ENCODE measurements at places on chromosomes 2 and 18.

DNA sequence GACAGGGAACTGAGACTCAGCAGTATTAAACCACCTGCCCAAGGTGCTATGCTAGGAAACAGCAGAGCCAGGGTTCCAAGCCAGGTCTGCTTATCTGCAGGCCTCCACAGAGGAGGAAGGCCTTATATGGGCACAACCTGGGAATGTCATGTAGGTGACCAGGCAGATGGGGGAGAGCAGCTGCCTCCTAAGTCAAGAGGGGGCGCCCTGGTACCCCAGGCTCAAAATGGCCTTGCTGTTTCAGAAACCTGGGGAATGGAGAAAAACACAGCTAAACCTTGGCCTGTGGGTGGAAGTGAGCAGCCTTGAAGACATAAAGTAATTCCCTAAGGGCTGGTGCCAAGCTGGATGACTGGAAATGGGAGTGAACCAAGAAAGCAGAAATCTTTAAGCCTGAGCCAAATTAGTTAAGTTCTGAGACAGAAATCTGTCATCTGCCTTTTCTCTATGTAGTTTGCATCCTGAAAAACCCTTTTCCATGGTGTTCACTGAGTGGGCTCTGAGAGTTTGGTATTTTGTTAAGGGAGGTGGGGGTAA lies 79.1 kb downstream of the MAPK4 start:
- no peak for DNase-seq

- DNase-seq = no peak
Measured at GRCh38 chr18:8857806-8858205, 152.4 kb downstream of the MTCL1 start.

DNA sequence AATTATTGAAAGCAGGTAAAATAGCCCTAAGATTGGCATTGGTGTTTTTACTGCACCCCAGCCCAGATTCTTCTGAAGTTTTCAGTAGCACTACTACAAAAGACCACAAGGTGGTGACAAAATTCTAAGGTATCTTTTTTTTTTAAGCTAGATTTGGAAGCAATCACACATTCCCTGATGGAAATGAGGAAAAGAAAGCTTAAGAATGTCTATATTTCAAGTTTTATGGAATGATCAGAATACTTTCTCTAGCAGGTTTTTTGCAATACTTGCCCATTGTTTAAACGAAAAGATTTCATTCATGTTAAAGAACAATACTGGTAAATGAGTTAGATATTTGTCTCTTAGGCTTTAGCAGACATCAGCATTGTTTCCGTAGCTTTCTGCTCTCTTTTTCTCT lies 32.1 kb upstream of the ZNF638 start:
- no peak for DNase-seq

DNA sequence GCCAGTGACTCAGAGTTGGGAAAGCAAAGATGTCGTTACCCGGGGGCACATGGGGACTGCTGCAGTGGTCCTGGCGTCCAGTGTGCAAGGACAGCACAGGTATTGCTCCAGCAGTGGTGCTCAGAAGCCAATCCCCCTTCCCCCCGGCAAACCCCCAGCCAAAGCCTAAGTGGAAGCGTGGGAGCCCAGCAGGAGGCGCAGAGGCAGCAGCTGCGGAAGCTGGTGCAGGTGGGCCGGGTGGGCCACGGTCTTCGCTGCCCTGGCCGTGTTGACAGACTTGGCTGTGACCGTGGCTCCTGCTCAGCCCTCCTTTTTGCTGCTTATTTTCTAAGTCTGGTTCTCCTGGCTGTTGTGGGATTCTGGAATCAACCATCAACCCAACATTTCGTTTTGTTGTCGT lies 369.8 kb upstream of the ST6GAL2 start:
- DNase-seq = no peak

- DNase-seq = no peak
Measured at GRCh38 chr2:97992836-97993825, 2.6 kb downstream of the TMEM131 start.

DNA sequence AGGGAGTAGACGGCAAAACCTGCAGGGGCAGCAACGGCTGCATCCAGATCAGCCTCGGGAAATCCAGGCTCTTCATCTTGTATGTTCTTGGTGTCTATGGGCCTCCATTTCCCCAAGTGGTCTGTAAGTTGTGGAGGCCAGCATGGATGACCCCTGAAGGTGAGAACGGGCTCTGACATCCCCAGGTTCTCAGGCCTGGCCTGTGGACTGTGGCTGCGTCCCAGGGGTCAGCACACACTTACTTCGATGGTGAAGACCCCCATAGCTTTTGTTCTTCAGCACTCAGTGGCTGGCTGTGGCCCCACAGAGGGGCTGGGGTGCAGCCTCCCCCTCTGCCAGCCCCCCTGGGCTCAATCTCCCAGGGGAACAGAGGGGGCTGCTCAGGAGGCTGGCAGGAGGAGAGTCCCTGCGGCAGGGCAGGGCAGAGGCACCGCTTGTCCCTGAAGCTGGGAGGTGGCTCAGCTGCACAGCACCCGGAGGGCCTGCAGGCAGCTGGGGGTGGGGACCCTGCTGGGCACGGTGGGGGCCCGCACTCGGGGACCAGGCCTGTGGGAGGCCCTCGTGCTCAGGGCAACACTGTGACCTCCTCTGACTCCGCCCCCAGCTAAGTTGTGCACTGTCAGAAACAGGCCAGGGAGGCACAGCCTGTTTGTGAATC lies 3.8 kb downstream of the SLC66A3 start:
- no peak for DNase-seq

DNA sequence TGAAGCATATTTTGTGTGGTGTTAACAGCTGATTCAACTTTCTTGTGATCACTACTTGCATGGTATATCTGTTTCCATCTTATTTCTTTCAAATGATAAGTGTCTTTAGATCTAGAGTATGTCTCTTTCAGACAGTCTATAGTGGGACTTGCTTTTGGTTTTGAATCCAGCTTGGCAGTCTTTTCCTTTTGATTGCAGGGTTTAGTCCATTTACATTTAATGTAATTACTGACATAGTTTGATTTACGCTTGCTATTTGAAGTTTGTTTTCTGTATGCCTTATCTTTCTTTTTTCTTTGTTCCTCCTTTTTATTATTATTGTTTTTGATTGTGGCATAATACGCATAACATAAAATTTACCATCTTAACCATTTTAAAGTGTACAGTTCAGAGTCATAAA lies 9.2 kb upstream of the RALBP1 start:
- no peak for DNase-seq

GRCh38 chr2:43039376-43040080 lies 186.9 kb downstream of the ZFP36L2 start:
- no peak for DNase-seq

- DNase-seq = no peak
Measured at GRCh38 chr18:1045658-1046057, 141.0 kb downstream of the ADCYAP1 start.

DNA sequence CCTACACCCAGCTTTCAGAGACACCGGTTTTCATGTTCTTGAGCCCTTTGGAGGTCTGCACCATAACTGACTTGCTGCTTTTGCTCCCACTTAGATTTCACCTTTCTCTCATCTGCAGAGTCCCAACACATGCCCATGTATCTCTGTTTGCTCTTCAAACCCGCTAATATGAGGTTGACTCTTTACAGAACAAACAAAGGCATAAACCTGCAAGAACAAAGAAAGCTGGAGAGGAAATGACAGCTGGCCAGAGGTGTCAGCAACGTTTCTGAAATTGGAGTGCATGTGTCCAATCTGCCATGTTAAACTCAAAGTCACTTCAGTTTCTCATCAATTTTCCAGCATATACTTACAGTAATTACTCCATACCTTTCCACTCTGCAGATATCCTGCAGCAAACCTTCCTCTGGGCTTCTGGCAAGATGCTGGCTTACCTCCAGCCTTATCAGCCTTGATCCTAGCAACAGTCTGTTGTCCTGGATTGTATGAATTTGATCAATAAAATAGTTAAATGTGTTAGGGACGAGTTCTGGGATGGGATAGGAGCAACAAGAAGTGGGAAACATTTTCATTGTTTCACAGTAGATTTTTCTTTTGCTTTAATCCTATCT lies 157.4 kb downstream of the FHOD3 start:
- DNase-seq = no peak

DNA sequence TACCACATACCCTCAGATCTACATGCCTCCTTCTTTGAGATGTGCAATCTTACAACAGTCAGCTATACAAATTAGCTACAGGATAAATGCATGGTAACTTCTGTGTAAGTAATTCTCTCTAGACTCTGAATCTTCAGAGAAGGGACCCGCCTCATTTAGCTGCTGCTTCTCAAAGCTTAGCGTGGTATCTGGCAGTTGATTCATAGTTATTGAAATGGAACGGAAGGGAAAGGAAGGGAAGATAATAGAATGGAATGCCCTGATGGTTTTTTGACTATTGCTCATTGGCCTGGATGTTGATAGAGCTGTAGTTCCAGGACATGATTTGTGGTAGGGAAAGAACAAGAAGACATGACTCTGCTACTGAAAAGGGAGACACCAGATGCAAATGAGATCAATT lies 498.1 kb upstream of the CRIM1 start:
- no peak for DNase-seq

DNA sequence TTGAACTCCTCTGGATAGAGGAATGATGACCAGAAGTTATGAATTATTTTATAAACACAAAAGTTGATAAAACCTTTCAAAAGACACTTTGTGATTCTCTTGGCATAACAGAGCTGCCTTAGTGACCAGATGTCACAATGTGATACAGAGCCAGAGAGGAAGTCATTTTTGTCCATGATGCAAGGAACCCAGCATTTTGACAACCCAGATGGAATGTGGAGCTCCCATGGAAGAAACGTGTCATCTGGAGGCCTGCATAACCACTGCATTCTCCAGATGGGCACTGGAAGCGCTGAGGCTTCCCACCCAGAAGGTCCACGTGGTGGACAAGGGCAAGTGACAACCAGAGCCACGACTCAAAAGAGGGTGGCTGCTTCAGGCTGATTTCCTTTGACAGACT lies 30.1 kb downstream of the HRH4 start:
- no peak for DNase-seq

GRCh38 chr18:52343138-52343537 lies 3.1 kb downstream of the DCC start:
- no peak for DNase-seq

GRCh38 chr2:238439917-238440316 lies 13.2 kb downstream of the ASB1 start:
- DNase-seq = no peak

GRCh38 chr2:203987959-203988358 lies 51.4 kb downstream of the ICOS start:
- no peak for DNase-seq

DNA sequence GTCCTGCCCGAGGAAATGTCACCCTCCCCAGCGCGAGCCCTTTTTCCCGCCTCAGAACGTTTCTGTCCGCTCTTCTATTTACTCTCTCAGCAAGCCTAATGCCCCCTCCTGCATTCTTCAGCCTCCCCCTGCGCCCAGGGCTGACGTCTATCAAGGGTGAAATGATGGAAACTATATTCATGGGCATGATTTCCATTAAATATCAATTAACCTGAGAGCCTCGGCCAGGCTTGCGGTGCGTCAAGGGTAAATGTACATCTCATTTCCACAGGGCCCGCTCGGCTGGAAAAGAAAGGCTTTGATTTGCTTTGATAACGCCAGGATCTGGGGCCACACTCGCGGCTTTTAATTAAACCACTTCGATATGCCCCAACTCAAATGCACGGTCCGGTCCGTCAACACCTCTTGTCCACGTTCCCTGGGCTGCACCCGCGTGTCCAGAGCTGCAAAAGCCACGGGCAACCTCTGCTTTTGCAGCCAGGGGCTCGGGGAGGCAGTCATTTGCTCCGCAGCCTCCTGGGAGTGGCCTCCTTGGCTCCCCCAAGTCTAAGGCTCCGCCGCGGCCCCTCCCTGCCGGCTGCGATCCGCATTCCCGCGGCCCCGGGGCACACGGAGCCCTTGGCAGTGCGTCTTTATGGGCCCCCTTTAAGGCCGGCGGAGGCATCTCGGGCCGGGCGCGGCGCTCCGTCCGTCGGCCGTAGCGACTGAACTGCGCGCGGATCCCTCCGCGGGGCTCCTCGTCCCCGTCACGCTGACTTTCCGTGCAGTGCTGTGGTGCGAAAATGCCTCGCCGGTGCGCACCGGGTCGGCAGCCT lies at the start of gene HOXD8:
TSS of gene HOXD8 (plus strand) at position 724 of the 815 bp plus-strand sequence. CDS start 662 bp downstream, outside the sequence.
- DNase-seq = no peak

- no peak for DNase-seq
Measured at GRCh38 chr2:200039724-200040650, 84.6 kb downstream of the MAIP1 start.

DNA sequence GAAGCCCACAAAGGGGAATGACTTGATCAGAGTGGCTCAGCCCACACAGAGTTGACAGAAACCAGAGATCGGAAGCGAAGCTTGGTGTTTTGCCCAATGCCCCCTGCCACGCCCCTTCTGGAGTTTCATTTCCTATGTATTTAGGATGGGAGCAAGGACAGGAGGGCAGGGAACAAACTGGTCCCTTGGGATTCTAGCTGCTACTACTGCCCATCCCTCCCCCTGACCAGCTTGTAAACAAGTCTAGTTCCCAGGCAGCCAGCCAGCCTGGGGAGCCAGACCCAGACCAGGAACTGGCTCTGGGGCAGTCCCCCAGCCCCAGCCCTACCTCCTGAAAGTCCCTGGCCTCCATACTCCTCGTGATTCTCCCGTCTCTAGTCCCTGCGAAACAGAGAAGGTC lies 8.3 kb downstream of the WNT6 start:
- no peak for DNase-seq

DNA sequence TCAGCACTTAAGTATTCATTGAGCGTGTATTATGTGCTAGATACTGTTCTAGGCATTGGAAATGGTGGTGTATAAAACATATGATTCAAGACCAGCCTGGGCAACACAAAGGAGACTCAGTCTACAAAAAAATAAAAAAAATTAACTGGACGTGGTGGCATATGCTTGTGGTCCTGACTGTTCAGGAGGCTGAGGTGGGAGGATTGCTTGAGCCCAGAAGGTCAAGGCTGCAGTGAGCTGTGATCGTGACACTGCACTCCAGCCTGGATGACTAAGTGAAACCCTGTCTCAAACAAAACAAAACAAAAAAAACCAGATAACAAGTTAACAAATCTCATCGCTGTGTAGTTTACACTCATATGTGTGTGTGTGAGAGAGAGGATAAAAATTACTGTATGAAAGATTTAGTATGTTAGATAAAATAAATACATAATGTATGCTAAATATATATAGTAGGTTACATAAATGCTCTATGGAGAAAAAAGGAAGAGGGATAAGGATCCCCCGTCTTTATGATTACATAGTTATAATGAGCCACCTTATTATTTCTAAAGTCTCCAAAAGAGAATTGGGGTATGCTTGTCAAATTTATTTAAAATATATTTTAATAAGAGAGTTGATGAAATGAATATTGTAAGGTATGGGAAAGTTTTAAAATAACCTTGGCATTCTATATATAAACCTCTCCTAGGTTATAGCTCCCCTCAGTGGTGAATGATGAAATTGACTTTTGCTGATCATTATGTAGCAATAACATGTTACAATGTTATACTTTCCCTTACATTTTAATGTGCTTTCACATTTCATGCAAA lies 69.2 kb downstream of the EHBP1 start:
- no peak for DNase-seq

GRCh38 chr2:54416166-54416813 lies 39.8 kb upstream of the SPTBN1 start:
- DNase-seq = no peak

- DNase-seq = no peak
Measured at GRCh38 chr18:31648966-31649429, 35.4 kb downstream of the B4GALT6 start.

Data from stimulated activated CD4-positive, alpha-beta T cell treated with anti-CD3 and anti-CD28 coated beads, TNF-alpha, amount 100 ng/mL, for 4 hours (primary cell).